ENCODE measurements at places on chromosomes 3 and 15. TPM values are rescaled to one million over a fixed set of nuclear protein-coding genes. Genes with fewer than 3 reads are reported as not detected.

Gene TNFSF10
- 11.7 TPM for total RNA-seq

Gene TXNRD3
- total RNA-seq, result 7.8 TPM

Gene ANKRD63
- not detected for total RNA-seq

Gene CCR8
- total RNA-seq, result not detected

Gene NTRK3
- total RNA-seq, result 1.3 TPM

Gene INTS14
- total RNA-seq, result 50.0 TPM

Gene GOLGA8G
- total RNA-seq, result not detected

Gene CACNA1D
- 0.12 TPM for total RNA-seq

Gene CLDN18
- total RNA-seq, result not detected

Gene CCR3
- total RNA-seq, result 0.10 TPM

Gene LNP1
- 10.0 TPM for total RNA-seq

Gene HHLA2
- total RNA-seq, result not detected

Gene RPL39L
- 143 TPM for total RNA-seq

Gene PTX3
- total RNA-seq, result 12.7 TPM

Gene LRRK1
- total RNA-seq, result 5.0 TPM

Gene SYNPR
- not detected for total RNA-seq

Gene C3orf70
- 8.2 TPM for total RNA-seq

Gene RARRES1
- total RNA-seq, result 3.7 TPM

Gene ANO10
- 29.8 TPM for total RNA-seq
